BJ (cell line): ENCODE measurements at places on chromosomes 16 and 17. TPM values are rescaled to one million over a fixed set of nuclear protein-coding genes. Genes with fewer than 3 reads are reported as not detected.

DNA sequence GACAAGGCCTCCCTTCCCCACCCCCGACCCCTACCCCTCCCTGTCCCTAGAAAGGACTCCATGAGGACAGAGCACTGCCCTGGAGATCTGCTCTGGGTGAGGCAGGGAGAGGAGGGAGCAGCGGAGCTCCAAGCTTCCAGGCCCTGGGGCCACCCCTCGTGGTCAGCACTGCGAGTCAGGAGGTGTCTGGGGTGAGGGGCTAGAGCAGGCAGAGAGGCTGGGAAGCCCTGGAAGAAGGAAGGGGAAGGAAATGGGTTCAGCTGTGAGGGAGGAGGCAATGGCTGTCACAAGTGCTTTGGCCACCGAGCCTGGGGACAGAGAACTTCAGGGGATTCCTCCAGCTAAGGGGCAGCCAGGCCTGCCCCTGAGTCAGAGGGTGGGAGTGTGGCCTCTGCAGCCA is 28.2 kb upstream of the DNAI2 start:
- no peak for DNase-seq

- no peak for DNase-seq
Observed at GRCh38 chr16:89485701-89486246, 4.6 kb downstream of the ANKRD11 start.

DNA sequence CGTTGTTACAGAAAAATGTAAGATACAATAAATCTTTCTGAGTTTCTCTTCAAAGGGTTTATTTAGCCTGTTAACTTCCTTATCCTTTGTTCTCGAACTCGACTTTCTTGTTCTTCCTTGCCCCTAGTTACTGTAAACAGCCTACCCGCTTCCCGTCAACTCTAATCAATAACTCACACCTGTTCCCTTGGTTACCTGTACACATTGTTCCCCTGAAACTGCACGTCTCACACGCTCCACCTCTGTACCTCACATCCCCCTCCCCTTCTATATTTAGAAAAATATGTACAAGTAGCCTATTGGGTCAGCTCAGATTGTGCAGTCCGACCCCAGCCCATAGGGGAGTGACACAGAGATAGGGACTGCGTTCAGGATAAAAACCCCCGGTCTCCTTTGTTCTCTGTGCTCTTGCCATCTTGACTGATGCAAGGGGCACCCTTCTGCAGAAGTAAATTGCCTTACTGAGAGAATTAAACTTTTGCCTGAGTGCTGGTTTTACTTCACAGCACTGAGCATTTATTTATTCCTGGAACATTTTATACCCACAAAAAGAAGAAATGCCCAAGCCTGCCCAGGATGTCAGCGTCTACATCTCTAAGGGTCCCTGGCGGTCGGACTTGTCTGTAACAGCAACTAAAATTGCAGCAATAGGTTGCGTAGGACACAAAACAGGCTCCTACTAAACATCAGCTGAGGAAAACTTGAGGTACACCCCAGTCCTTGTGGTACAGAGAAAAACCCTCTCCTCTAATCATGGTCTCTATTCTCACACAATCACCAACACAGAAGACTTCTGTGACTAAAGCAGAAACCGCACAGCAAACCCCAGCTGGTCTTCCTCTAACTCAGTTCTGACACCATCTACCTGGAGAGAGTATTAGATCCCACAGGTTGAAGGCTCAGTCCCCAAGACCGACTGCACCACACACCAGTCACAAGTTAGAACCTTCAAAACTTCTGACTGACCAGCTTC is 11.3 kb downstream of the WDR45B start:
- no peak for DNase-seq

DNA sequence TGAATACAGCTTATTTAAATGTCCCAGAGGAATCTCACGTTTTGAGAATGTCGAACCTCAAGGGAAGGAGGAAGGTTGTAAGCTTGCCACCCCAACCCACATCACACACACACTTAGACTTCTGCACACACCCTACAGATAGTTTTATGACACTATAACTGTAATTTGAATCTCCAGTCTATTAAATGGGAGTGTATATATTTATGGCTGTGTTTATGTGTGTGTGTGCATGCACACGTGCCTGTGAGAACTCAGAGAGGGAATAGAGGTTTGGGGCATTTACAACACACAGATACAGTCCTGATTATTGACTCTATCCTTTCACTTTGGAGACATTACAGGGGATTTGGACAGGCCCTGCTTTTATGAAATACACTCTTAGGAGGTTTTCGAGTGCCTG is 171.5 kb upstream of the MAF start:
- no peak for DNase-seq

DNA sequence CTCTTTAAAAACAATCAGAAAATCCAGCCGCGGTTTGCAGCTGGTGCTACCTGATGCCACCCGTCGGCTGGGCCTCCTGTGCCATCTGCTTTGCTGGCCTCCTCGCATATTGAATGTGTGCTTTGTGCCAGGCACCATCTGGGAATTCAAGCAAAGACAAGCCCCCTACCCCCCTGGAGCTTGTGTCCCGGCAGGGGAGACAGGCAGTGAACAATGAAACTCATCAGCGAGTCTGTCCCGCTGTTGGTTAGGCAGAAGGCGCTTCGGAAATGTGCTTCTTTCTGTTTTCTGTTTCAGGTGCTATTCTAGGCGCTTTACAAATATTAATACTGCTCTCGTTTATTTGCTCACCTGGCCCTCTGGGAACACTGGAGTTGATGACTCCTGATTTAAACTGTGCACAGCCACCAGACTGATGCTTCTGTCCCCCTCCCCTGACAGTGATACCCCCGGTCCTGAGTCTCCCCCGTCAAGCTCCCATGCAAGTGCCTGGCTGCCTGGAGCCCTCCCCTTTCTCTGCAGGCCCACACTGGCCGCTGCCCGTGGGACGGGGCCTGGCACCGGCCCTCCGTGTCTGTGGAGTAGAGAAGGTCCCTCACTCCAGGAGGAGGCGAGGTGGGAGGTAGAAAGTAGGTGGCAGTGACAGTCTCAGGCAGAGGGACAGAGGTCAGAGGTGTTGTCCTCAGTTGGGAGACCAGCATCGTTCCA is 126.1 kb upstream of the PLCG2 start:
- DNase-seq: no peak

- DNase-seq: no peak
Observed at GRCh38 chr17:72432143-72432621, 311.4 kb downstream of the SOX9 start.

- DNase-seq: no peak
Observed at GRCh38 chr17:47209499-47209898, 351 bp downstream of the MYL4 start.

DNA sequence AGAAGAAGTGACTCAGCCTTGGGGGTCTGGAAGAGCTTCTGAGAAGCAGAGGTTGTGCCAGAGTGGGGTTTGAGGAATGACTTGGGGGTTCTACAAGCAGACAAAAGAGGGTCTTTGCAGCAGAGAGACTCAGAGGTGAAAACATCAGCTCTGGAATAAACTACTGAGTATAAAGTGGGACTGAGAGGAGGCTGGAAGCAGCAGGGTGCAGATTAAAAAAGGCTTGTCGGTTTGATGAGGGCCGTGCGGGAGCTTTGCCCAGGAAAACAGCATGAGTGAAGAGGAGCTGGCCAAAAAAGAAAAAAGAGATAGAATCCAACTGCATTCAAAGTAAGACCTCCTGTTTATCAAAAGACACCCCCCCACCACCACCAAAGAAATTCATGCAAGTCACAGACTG is 13.1 kb upstream of the ACE start:
- no peak for DNase-seq

DNA sequence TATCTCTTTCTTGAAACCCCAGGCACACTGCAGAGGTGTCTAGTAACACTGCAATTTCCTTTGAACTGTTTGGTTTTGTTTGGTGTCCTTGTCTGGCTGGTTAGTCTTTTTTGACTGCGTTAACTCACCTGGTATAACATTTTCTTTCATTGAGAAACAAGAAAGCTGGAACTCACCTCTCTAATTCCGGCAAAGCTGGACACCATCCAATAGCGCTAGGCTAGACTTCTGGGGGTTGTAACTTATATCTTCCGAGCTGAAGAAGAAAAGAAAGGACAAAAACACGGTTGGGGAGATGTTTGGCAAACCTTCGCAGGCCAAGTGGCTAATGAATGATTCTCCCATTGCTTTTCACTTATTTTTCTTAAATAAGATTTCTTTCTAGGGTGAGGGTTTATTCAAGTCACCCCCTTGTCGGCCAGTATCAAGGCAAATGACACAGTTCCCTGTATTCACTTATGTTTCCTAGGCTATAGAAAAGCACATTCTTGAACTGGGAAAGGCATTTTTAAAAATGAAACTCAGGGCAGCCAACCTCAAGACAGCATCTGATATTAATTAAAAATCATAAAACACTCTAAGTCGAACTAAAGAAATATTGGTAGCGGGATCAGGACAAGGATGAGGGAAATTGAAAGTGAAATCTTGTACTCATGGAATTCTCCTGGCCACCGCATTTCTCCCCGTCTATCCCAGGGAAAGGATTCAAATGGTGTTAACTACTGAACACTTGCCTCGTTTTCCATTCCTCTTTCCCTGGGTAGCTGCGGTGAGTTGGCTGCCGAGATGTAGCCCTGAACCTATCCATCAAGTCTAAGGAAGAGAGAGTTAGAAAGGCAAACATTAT is 95.9 kb upstream of the ZFHX3 start:
- no peak for DNase-seq

DNA sequence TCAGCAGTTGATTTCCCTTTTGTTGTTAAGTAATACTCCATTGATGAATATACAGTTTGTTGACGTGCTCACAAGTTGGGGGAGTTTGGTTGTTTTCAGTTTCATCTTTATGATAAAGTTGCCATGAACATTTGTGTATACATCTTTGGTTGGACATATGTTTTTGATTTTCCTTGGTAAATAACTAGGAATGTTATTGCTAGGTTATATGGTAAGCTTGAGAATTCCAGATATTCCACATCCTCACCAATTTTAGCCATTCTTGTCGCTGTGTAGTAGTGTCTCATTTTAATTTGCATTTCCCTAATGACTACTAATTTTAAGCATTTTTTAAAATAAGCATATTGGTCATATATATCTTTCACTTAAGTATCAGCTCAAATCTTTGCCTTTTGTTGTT is 55.0 kb upstream of the RASL10B start:
- no peak for DNase-seq

GRCh38 chr17:82783498-82783897 is 31.6 kb downstream of the TBCD start:
- no peak for DNase-seq

GRCh38 chr17:50957600-50958575 is 91.7 kb upstream of the TOB1 start:
- DNase-seq: no peak

GRCh38 chr17:52823155-52823554 is 664.6 kb upstream of the CA10 start:
- no peak for DNase-seq

DNA sequence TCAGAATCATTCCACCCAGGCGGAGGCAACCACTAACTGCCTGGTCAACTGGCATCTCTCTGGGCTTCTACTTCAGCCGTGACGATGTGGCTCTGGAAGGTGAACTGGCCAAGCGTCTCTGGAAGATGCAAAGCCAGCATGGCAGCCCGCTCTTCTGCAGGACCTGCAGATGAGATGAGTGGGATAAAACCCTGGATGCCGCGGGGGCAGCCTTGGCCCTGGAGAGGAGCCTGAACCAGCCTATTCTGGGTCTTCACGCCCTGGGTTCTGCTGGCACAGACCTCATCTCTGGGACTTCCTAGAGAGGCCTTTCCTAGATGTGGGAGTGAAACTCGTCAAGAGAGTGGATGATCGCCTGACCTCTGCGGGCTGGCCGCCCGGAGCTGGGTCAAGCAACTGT is 10.6 kb downstream of the UBB start:
- no peak for DNase-seq

DNA sequence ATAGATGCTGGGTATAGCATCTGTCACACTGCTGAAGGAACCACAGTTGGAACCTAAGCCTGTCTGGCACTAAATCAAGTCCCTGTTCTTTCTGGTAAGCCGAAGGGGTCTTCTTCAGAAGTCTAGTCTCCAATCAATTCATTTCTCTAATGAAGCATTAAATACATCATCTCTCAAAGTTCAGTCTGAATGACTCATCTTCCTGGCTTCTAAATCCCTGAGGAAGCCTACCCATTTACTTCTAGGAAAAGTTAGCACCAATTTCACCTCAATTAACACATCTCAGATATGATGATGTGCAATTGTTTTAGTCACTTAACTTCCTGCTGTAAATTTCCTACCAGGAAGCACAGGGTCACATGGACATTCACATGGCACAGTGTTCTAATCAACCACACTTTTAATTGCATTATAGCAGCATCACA is 49.9 kb downstream of the TEX14 start:
- DNase-seq: no peak

- no peak for DNase-seq
Observed at GRCh38 chr17:266219-266618, 84.8 kb upstream of the DOC2B start.

DNA sequence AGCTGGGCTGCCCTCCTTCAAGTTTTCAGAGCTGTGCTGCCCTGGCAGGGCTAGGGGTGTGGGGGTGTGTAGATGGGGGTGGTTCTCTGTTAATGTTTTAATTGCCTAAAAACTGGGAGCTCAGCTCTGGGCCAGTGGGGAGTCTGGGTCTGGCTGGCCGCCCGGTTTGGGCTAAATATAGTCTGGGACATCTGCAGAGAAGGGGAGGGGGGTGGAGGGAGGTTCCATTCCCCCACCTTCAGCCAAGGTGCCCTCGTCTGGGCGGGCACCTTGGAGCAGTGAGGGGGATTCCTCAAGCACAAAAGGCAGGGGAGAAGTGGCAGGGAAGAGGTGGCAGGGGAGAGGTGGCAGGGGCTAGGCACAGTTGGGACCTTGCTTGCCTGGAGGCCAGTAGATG is 13.0 kb downstream of the RARA start:
- DNase-seq: no peak

GRCh38 chr17:40345161-40345993 is 19.2 kb downstream of the GJD3 start:
- no peak for DNase-seq

The RNF112 gene
- polyA plus RNA-seq: 0.60 and 0.70 TPM in 2 replicates

The CA7 gene
- not detected in 2 replicates for polyA plus RNA-seq

The CD300LB gene
- polyA plus RNA-seq: not detected in 2 replicates

The SPNS3 gene
- polyA plus RNA-seq: not detected in 2 replicates

The UMOD gene
- not detected in 2 replicates for polyA plus RNA-seq

The SNX20 gene
- polyA plus RNA-seq: not detected in 2 replicates

The RGS9 gene
- polyA plus RNA-seq: 1.5 and 1.6 TPM in 2 replicates

The CCDC182 gene
- not detected in 2 replicates for polyA plus RNA-seq

The HES7 gene
- not detected in 2 replicates for polyA plus RNA-seq

The PKMYT1 gene
- polyA plus RNA-seq: 3.6 and 6.9 TPM in 2 replicates

The SLC12A3 gene
- not detected in 2 replicates for polyA plus RNA-seq

The C17orf50 gene
- not detected in 2 replicates for polyA plus RNA-seq

The KCNH4 gene
- 0.02 and 0.07 TPM in 2 replicates for polyA plus RNA-seq
